ENCODE measurements at places on chromosomes 4 and X.

DNA sequence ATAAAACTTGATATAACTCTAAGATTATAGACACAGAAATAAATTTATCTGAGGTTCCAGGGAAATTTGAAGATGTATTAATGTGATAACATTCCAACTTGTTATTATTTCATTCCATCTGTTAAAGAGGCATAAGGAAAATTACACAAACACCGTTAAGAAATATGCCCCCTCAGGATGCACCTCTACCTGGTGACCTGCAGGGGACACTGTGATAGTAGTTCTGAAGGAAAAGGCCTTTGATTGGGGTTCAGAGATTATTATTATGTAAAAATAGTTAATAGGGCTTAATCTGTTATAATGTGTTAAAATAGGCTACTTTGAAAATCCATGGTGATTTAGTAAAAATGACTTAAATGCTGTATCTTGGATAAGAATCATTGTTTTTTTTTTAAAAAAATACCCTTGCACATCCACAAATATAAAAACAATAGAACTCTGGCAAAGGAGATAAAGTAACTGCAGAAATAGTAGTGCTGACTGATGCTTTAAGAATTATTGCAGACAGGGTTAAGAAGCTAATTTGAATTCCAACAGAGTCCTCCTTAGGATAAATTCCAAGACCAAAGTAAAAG lies 6.1 kb upstream of the ABRAXAS1 start:
- DNase-seq = peak; percentile 26

GRCh38 chr4:22491939-22492338 lies 23.9 kb downstream of the ADGRA3 start:
- no peak for DNase-seq

DNA sequence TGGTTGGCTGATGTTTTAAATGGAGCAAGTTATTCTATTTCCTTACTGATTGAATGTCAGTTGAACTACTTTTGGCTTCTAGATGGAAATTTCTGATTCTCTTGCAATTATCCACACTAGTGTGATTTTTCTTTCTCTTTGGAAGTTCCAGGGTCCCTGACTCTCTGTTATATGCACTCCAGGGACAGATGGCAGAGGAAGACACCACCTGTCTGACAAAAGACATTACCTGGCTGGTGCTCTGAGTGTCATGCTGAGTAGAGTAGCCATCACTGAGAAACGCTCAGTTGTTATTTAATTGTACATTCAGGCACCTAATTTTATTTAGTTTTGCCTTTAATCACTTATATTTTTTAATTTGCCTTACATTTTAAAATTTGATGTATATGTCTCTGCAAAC lies 105.4 kb upstream of the TLL1 start:
- no peak for DNase-seq

GRCh38 chrX:32673193-32673592 lies 538.2 kb downstream of the DMD start:
- no peak for DNase-seq

- no peak for DNase-seq
Measured at GRCh38 chr4:25058796-25059195, 28.1 kb upstream of the LGI2 start.

DNA sequence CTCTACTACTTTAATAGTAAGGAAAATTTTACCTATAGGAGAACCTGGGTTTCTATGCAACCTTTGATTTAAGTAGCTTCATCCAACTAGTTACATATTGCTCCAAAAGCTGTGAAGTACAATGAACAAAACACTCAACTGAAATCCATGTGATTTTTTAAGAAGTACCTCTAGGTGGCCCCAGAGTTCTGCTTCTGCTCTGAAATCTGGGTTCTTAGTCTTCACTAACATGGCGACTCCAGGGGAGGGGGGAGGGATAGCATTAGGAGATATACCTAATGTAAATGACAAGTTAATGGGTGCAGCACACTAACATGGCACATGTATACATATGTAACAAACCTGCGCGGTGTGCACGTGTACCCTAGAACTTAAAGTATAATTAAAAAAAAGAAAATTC lies 73.4 kb upstream of the MAGEB2 start:
- peak; percentile 37 for DNase-seq

DNA sequence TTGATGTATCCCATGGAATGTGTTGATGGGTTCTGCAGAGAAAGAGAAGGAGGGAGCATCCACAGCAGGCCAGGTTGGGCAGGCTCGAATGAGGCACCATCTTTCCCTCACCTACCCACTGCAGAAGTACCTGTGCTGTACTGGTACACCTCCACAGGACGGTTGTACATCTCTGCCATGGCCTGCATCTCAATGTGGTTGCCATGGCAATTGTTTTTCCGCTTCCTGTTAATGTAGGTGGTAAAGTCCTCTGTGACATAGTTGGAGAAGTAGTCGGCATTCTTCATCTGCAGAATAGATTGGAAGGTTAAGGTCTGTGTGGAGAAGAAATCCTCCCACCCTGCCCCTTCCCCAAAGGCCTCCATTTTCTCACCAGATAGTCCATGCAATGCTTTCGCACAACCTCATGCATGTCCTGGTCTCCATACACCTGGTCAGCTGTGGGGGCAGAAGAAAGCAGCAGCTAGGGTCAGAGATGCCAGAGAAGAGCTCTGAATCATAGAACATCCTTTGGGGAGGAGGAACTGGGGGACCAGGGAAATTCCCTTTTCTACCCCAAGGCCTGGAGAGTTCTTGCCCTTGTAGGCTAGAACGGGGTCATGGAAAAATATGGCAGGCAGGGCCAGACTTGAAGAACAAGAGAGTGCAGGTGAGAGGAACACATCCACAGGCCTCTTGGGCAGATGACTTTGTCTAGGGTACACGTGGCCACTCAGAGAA lies 15.9 kb upstream of the PIM2 start:
- DNase-seq = no peak

DNA sequence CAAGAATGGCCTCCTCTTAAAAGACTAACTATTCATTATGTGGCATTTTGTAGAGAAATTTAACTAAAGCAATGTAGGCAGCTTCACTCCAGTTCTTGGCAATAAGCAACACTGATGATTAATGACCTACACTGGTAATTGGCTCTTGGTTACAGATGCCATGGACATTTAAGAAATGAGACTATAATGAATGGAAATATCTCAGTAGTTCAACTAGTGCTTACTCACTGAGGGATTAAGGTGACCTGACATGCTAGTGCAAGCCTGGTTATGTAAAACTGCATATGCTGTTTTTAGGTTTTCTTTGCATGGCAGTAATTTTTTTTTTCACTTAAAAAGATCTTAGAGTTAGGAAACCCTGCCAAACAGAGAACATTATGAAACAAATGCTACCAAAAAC lies 152.7 kb upstream of the AADAT start:
- no peak for DNase-seq

GRCh38 chr4:98568941-98569663 lies 89.3 kb downstream of the TSPAN5 start:
- DNase-seq = no peak

DNA sequence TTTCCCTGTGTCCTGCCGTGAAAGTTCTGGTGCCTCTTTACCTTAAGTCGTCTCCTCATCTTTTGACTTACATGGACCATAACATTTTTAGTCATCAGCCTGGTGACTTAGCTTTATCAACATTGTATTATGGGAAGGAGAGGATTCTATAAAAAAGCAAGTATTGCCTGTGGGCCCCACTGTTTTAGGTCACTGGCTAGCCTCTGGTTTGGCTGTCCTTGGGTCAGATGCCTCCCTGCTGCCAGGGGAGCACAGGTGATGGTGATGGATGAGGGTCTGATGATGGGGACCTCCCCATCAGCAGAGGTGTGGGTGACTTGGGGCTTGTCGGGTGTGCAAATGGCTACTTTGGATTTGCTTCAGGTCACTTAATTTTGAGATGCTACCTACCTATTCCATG lies 51.8 kb downstream of the FAM193A start:
- no peak for DNase-seq

Data from HEK293T (cell line).